ENCODE measurements at places on chromosomes 5 and 9.

DNA sequence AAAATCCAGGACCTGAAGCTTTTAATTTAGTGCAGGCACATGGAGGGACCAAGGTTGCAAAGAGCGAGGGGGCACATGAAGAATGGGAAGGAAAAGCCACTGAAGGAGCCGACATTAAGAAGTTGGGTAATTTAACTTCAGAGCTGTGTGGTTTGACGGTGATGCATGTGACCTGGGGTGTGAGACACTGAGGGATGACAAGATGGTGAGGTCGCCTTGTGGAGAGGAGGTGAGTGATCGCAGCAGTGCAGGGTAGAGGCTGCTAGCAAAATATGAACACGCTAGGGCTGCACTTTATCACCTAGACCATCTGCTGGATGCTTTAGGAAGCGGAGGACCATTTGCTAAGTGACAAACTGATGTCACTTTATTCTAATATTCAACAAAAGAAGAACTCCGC lies 339.0 kb upstream of the KIF2A start:
- no peak for DNase-seq

DNA sequence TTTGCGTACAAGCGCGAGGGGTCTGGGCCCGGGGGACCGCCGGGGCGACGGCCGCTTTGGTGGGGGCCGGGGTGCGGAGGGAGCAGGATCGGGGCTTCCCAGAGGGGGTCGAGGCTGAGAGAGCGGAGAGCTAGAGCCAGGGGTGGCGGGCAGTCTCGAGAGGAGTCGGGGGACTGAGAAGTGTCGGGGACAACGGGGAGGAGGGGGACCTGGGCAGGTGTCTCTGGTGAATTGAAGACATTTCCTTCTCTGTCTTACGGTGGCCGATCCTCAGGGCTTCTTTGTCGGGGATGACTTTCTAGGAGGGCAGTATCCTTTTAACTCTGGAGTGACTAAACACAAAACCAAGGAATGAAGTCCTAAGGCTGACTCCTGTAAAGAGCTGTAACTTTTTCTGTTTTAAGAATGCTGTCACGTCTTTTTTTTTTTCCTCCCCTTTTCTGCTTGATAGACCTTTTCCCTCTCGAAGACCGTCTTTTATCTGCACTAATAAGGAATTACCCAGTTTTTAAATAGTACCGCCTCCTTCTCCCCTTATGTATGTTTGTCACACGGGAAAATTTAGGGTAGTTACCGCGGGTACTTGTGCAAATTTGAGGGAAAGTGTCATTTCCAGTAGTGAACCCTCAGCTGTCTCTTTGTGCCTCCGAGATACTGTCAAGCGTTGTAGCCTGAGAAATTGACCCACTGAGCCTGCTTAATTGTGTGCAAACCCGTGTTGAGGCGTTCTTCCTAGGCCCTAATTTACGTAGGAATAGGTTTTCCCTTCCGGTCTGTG lies 822 bp downstream of the DENND4C start:
- DNase-seq, result no peak

- DNase-seq, result no peak
Measured at GRCh38 chr9:99490729-99491128, 268.6 kb downstream of the SEC61B start.

- no peak for DNase-seq
Measured at GRCh38 chr5:8462565-8462964, 593.6 kb downstream of the MTRR start.

- DNase-seq, result no peak
Measured at GRCh38 chr9:99341686-99342085, 119.6 kb downstream of the SEC61B start.

- no peak for DNase-seq
Measured at GRCh38 chr5:158880483-158881001, 219.2 kb downstream of the EBF1 start.

DNA sequence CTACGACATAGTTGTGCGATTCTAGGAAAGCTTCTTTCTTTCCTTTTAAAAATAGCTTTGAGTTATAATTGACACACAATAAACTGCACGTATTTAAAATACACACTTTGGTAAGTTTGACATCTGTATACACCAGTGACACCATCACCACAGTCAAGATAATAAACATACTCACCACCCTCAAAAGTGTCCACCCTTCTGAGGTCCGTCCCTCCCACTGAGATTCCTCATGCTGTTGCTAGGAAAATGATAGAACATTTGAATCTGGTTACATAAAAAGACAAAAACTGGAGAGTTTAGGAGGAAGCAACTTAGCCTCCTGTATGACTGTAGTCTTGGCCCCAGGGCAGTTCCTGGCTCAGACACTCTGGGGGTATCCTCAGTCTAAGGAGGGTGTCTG lies 17.2 kb downstream of the S100Z start:
- no peak for DNase-seq

- no peak for DNase-seq
Measured at GRCh38 chr5:36915653-36916052, 39.1 kb downstream of the NIPBL start.

GRCh38 chr9:133979273-133979920 lies 12.7 kb downstream of the VAV2 start:
- no peak for DNase-seq

DNA sequence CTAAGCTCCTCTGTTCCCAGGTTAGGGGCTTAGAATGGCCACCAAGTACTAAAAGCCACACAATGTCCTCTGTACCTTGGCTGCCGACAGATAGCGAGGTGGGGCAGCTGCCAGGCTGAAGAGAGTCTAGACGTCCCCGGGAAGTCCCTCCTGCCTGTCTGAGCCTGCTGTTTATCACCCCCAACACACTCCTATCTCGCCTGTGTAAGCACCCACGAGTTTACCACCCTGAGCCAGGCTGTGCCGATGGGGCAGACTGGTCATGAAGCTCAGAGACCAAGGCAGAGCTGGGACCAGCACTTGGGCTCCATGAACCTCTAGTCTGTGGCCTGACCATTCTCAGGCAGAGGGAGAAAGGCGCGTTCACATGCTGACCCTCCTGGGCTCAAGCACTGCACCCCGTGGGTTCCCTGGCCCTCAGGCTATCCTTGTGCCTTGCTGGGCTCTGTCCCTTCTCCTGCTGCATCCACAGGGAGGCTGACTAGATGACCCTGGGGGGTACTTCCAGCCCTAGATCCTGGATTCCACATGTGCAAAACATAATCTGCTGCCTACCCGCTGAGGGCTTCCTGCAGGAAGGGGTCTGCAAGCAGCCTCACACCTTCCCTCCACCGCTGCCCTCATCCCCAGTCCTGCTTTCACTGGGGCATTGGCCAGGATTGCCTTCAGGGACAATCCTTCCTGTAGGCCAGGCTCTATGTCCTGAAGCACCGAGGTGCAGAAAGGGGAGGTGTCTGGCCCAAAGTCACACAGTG lies 18.6 kb upstream of the SLC25A51 start:
- no peak for DNase-seq

DNA sequence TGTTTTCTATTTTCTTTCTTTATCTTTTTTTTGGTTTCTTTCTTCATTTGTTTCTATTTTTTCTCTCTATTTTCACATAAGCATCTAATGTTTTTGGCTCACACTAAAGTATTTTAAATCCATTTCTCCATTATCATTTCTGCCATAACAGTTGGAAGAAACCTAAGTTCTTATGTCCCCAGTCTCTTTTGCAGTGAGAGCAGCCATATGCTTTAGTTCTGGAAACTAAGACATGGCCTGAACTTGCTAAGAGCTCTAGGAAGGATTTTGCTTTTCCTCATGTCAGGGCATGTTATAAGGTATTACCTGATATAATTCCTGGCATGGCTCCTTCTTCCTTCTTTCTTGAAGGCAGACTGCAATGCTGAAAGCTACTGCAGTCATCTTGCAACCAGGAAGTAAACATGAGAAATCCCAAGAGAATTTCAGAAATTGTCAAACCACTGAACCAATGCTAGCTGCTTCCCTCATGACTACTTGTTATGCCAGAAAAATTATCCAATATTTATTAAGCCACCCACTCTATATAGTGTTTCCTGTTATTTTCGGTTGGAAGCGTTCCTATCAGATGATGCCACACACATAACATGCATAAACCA lies 171.1 kb downstream of the TAF11L14 start:
- no peak for DNase-seq

DNA sequence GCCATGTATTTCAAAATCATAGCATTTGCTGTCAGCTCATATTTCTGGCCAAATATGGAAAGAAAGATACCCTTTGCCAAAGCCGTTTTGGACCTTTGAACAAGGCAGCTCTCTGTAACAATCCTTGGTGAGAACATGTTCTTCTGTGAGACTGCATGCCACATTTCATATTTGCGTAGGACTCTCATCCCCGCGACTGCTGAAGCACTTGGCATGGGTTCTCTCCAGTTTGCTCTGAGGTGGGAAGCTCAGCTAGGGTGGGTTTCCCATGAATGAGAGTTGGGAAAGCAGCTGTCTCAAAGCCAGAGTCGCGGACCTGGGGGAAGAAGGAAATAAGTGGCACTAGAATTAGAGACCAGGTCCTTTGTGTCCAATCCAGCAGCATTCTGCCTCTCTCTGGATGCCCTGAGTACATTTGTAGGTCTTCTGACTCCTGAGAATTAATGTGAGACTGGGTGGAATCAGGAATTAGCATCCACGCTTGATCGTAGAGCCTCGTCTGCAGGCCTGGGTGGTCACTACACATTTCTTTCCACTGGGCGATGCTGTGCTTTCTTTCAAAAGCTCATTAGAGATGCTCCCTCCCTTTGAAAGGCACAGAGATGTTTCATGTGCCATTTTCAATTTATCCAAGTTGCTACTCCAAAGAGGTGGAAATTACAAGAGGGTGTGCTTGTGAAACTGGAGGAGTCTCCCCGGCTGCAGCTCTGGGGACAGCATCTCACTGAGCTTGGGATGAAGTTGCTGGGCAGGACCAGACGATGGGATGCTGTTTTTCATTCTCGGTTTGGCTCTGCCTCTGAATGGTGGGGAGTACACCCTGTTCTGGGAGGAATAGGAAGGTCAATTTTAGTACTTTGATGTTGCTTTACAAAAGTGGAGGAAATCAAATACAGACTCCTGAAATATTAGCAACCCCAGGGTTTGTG lies 197.2 kb downstream of the GADD45G start:
- no peak for DNase-seq

DNA sequence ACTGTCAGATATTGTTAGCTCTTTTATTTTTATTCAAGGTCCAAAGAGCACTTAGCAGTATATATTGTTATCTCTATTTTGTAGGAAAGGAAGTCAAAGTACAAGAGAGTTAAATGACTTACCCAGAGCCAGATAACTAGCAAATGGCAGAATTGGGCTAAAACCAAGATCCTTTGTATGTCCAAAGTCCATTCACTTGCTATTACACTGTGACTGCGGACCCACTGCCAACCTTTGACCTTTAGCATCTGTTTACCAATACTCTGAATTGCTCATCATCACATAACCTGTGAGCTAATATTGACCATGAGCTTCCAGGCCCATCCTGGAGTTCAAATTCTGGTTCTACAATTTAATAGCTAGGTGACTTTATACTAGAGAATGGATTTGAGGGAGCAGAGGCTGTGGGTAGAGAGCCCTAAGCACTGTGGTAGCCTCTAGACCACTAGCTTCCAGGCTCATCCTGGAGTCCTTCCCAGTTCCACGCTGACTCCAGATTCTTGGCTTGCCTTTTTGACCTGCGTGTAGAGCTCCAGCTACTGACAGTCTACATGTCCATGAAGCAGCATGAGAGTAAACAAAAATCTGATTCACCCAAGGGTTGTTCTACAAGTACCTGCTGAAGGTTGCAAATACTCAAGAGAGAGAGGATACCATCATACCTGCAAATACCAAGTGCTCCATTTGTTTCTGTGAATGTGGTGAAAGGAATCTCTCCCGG lies 424.0 kb downstream of the SH3GL2 start:
- DNase-seq, result no peak

DNA sequence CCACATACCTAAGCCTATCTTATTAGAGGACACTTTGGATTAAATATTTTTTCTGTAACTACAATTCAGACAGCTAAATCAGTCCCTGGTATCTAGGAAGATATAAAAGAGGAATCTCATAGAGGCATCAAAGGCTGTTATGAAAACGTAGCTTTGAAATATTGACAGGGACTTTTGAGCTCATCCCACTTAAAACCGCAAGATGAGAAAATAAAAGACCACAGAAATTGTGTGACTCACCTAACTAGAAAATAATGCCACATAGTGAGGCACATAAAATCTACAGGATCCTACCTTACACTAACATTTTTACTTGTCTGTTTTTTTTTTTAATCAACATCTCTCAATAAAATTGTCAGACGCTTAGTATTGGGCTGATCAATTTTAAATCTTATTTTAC lies 686.5 kb upstream of the COX7C start:
- no peak for DNase-seq

DNA sequence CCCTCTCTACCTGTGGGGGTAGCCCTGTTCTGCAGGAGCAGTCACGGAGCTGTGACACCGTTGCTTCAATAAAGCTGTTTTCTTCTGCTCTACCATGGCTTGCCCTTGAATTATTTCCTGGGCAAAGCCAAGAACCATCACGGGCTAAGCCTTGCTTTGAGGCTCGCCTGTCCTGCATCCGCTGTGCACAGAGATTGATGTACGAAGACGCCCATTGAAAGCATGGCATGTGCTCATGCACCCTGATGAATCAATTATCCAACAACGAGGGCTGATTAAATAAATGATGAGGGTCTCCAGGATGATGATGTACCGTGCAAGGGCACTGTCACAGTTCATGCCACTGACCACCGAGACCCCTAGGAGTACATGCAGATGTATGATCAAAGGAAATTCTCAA lies 20.7 kb downstream of the PTGES start:
- no peak for DNase-seq

All from hematopoietic multipotent progenitor cell (in vitro differentiated cells).